ENCODE measurements at places on chromosomes 13 and 19.

GRCh38 chr19:9070066-9070465, 16.8 kb upstream of the OR1M1 start:
- no peak for DNase-seq

- no peak for DNase-seq
Observed at GRCh38 chr19:5588441-5588840, 20.7 kb upstream of the TINCR start.

- DNase-seq, result no peak
Observed at GRCh38 chr13:22517544-22517943, 663.2 kb upstream of the SGCG start.

DNA sequence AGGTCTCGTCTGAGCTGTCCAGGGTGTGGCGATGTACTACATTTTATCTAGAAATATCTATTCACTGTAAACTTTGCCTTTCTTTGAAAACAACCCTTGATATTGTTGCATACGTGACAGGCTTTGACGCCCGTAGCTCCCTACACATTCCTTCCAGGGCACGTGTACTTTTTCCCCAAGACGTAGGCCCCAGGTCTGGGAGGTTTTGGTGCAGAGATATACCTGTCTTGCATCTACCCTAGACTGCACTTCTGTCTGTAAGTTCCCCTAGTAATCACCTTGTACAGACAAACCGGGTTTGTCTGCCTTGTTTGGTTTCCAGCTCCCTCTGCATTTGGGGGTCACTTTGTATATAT, 69.2 kb downstream of the ERICH6B start:
- DNase-seq, result no peak

DNA sequence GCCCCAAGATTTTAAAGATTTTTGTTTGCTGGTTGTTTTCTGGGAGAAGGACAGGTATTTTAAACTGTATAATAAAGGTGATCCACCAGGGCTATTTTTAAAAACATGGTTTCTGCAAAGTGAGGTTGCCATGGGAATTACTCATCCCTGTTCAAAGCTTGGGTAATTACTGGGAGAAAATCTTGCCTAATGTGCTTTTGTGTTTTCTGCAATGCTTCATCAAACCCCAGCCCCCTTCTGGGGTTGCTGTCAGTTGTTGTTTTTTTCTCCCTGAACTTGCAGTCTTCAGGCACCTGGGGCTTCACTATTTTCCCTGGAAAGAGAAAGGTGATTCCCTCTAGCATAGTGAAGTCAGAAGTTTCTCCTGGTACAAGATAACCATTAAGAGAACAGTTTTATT, 277.2 kb downstream of the NALCN start:
- DNase-seq, result no peak

DNA sequence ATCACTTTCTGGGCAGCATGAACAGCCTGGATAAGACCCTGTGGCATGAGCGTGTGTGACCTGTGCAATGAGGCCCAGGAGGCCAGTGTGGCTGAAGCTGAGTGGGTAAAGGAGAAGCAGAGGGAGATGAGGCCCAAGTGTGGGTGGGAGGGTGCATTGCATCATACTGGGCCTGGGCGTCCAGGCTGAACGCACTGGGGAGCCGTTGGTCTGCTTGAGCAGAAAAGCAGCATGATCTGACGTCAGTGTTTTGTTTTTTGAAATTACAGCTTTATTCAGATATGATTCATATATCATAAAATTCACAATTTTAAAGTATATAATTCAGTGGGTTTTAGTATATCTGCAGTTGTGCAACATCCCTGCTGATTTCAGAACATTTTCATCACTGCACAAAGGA, 409.7 kb downstream of the HS6ST3 start:
- no peak for DNase-seq

- no peak for DNase-seq
Observed at GRCh38 chr19:33089010-33089409, 8.0 kb downstream of the GPATCH1 start.

DNA sequence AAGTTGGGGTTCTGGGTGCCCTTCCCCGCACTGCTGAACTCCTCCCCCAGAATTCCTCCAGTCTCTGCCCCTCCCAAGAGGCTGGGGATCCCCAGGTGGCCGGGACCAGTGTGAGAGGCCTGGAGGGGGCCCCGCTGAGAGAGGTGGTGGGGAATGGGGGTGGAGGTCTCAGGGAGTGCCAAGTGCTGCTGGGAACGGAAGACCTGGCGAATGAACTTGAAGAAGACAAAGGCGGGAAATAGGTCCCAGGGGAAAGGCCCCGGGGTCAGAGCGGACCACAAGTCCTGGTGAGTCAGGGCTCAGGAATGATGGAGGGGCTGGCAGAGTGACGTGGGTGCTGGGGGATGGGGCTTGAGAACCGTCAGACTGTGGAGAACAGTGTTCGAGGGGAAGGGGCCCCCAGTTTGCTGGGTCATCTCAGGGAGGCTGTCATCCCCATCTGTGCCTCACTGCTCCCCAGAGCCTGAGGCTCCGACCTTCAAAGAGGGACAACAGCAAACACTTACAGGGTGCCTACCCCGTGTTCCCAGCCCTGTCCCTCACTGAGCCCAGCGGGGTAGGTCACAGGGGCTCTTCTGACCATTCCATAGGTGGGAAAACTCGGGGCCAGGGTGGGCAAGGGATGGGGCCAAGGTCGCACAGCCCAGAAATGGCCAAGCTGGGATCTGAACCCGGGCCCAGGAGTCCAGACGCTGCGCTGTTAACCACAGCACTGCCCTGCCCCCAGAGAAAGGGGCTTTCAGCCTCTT, 16.0 kb upstream of the SEMA6B start:
- no peak for DNase-seq

GRCh38 chr13:34028496-34029442, 210.8 kb downstream of the RFC3 start:
- DNase-seq, result no peak

DNA sequence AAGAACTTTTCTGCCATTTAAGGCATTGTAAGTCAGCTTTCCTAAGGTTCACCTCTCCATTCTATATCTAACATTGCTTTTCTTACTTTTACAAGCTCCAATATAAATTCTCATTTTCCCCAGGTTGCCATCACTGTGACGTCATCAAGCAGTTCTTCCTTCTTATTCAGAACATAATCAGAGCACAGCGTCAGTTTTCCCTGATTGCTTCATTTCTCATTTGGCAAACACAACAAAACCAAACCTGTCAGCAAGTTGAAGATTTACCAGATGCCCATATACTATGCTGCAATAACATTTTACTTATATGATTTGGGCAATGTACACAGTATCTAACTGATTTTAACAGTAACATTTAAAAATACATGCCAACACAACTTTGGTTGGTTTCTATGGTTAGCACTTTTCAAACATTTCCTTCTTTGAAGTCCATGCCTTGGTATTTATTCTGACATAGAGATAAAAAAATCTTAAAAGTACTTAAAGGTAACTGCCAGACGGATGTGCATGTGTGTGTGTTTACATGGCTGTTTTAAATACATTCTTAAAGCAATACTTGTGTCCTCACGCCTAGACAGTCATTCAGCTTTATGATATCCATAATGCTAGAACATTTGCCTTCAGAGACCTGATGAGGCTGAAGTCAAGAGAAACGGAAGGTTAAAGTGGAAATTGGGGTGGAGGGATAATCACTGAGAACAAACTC, 264.0 kb downstream of the KLF12 start:
- DNase-seq, result no peak

DNA sequence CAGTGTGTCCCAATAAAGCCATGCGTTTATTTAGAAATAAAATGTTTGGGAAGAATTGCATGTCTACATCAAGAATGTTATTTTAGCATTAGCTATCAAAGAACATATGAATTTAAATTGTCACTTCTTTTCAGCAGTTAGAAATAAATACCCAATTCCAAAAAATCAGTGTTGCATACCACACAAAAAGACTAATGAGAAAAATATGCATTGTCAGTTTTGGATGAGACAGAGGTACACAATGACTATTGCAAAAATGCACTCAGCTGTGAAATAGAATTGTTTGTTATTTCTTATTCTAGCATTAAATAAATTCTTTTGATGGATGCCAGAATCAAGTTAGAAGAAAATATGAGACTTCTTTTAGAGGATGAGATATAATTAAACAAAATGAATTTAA, 833.9 kb downstream of the SLITRK1 start:
- no peak for DNase-seq

DNA sequence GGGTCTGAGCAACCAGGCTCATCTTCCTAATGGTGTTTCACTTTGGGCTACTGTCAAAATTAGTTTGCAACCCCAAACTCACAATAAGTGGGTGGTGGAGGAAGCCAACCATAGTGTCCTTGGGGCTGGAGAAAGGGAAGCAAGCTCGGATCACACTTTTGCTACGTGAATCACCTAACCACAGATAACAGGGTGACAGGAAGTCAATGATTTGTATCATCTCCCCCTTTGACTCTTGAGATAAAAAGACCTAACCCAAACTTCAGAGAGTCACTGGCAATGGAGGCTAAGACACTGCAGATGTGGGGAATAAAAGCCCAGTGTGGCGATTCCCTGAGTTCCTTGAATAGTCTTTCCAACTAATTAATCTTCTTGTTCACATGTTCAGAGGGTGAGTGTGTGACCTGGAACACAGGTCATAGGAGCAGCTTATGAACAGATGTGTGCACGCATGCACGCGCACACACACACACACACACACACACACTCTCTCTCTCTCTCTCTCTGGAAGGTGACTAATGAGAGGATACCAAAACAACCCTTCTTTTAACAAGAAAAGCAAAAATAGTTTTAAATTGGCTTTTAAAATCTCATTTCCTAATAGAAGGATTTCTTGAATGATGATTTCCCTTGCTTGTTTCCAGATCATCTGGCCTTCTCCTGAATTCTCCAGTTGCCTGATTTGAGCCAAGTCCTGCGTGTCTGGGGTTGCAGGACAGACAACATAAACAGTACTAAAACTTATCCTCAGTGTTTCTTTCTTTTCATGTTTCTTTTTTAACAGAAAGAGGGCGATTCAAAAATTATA, 21.2 kb upstream of the DOCK9 start:
- DNase-seq, result no peak

DNA sequence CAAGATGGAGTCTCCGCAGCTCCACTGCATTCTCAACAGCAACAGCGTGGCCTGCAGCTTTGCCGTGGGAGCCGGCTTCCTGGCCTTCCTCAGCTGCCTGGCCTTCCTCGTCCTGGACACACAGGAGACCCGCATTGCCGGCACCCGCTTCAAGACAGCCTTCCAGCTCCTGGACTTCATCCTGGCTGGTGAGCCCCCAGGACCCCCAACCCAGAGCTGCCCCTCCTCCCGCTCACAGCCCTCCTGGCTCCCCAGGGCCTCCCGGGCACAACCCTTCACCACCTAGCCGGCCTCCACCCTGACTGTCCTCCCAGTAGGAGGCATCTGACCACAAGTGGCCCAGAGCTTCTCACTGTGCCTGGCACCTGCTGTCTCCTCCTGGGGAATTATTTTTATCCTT, 9.4 kb downstream of the SYNGR4 start:
- no peak for DNase-seq

- no peak for DNase-seq
Observed at GRCh38 chr19:11337080-11337479, 2.4 kb downstream of the RAB3D start.

GRCh38 chr13:41459432-41460073, 2.2 kb downstream of the RGCC start:
- no peak for DNase-seq

DNA sequence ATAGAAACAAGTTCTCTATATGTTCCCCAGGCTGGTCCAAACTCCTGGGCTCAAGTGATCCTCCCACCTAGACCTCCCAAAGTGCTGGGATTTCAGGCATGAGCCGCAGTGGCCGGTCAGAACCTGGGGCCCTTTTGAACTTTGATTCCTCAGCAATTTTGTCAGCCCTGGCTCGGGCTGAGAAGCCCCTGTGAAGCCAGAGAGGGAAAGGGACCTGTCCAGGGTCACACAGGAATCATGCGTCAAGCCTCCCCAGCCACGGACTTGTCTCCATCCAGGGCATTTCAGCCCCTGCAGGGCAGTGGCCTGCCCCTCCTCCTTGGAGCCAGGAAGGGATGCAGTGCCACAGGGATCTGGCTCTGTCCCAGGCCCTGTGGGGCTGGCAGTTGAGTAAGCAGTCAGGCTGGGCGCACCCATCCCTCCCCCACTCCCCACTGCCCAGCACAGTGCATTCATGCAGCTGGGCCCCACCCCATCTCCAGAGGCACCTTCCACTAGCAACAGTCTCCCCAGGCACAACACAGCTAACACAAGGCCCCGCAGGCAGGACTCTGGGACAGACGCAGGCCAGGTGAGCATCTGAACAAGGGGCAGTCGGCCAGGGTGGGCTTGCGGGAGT, at the start of gene CAPS:
TSS of gene CAPS (plus strand) at position 516 of the 619 bp plus-strand sequence. CDS start 153 bp downstream, outside the sequence.
- DNase-seq, result no peak

DNA sequence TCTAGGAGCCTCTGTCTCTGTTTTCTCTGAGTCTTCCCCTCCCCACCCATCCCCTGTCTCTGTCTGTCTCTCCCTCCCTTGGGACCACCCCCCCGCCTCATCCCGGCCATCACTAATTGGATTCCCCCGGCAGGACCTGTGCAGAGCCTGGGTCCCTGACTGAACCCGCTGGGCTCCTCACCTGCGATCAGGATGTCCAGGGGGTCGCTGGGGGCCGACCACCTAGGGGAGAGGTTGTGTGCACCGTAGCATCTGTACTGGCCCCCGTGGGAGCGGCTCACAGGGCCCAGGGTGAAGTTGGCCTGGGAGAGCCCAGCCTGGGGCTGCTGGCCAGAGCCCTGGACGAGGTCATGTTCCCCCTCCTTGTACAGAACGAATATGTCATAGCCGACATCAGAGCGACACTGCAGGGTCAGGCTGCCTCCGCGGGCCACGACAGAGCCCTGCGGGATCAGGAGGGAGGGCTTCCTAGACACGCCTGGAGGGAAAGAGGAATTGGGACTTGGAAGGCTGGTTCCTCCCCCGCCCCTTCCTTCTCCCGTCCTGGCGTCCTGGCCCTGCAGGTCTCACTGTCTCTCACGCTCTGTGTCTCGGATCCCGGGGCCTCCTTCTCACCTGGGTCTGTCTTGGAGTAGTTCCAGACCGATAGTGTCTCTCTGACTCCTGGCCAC, 1.8 kb downstream of the LILRB5 start:
- DNase-seq, result no peak

GRCh38 chr13:89550938-89551337, 1796.5 kb upstream of the MIR17HG start:
- DNase-seq, result no peak

GRCh38 chr13:21117104-21117809, 55.9 kb upstream of the LATS2 start:
- DNase-seq, result no peak

DNA sequence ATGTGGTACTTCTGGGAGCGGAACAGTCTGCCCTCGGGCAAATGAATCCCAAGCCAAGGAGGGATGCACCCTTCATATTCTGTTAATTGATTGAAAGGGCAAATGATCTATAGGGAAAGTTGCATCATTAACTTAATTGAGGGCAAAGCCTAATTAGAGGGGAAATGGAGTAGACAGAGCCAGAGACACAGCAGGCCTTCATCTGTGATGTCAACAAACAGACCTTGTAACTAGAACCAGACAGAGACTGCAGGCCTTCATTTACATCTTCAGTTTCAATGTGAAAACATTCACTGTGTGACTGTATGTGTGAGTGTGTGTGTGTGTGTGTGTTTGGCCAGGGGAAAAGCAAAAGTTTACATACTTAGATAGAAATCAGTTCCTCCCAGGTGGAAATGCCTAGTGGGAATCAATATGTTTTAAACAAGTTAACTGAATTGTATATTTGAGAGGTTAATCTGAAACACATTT, 126.4 kb downstream of the SPRY2 start:
- DNase-seq, result no peak

All from activated gamma-delta T cell treated with anti-CD3 and anti-CD28 coated beads, Interleukin-2, amount 50 U/mL, for 16 hours (primary cell).